CD4-positive, alpha-beta T cell treated with Interferon alpha-2 for 1 hour (primary cell): ENCODE measurements at places on chromosomes 2 and 18.

GRCh38 chr2:227163485-227163997, 464 bp downstream of the COL4A4 start:
- DNase-seq = no peak

GRCh38 chr18:24736662-24737330, 276.4 kb downstream of the HRH4 start:
- no peak for DNase-seq

GRCh38 chr18:48003426-48004349, 73.2 kb upstream of the SMAD2 start:
- no peak for DNase-seq

GRCh38 chr18:7206217-7206616, 24.7 kb upstream of the LRRC30 start:
- DNase-seq = no peak

DNA sequence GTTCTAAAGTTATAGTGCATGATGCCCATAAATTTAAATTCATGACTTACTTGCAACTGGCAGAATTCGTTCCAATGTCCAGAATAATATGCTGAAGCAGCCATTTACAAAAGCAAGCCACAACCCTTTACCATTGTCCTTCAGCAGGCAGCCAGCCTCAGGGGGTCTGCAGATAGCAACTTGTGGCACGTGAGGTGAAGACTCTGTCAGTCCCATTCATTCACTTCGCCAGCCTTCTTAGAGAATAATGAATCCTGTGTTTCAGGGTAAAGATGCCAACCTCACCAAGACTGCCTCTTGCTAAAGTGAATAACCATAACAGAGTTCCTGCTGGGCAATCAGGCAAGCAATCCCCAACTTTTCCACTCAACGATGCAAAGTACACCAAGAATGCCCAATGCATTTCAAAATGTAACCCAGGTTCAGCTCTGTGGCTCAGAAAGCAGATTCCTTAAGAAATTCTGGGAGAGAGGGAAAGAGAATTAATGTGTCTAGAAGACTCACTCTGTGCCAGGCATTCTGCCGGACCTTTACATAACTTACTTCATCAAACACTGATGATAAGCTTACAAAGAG, 315.4 kb downstream of the NCKAP5 start:
- no peak for DNase-seq

DNA sequence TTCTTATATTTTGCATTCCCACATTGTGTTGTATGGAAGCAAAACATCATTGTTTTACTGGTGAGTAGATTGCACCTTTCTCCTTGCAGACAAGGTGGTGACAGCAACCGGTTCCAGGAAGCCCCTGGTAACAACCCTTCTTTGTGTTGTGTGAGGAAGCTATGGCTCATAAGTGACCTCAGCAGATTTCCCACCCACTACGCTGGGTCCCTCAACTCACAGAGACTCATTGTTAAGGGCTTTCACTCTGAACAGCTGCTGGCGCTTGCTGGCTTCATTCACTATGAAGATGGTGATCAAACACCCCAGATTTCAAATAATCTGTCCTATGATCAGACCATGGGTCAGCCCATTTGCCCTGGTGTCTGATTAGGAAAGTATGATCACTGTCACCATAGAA, 53.4 kb downstream of the WIPF1 start:
- no peak for DNase-seq

GRCh38 chr2:239383036-239383758, 17.6 kb downstream of the HDAC4 start:
- no peak for DNase-seq

GRCh38 chr2:10004401-10004800, 38.9 kb upstream of the KLF11 start:
- no peak for DNase-seq

DNA sequence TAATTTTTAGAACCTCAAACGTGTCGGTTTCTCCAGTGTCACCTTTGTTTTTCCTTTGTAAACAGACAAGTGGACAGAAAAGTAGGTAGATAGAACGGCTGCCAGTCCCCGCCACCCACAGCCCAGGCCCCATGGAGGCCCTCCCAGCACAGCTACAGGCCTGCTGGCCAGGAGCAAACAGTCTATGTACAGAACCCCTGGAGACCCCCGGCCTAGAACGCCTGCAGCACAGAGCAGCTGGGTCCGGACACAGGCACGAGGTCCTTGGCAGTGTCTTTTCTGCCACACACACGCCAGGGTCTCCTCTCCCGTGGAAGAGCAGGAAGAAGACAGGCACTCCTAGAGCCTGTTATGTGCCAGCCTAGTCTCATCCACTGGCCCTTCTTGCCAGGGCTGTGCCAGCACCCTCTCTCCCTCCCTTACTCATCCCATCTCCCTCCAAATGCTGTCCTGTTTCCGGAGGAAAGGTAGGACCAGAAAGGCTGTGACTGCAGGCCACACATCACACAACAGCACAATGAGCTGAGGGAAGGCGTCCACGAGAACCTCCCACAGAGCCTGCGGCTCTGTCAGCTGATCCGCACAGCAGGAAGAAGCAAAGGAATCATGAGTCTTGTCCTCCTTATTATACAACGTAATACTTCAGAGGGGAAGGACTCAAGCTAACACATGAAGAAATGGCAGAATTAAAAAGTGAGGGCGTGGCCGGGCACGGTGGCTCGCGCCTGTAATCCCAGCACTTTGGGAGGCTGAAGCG, 7.7 kb downstream of the DTYMK start:
- no peak for DNase-seq

DNA sequence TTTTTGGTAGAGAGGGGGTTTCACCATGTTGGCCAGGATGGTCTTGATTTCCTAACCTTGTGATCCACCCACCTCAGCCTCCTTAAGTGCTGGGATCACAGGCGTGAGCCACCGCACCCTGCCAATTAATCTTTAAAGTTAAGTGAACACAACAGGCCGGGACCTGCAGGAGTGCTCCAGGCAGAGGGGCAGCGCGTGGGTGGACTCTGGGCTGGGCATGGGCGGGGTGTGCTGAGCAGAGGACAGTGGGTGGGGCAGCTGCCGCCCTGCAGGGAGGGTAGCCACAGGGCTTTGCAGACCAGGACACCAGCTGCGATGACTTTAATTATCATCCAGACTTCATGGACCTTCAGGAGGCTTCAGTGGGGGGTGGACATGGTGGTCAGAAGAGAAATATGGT, 8.8 kb upstream of the GPR148 start:
- DNase-seq = no peak

- DNase-seq = no peak
Measured at GRCh38 chr2:136013955-136014354, 28.5 kb upstream of the DARS1 start.

- no peak for DNase-seq
Measured at GRCh38 chr2:12066116-12066515, 319.7 kb downstream of the LPIN1 start.

- no peak for DNase-seq
Measured at GRCh38 chr2:144520756-144521487, 1.0 kb upstream of the ZEB2 start.

- DNase-seq = no peak
Measured at GRCh38 chr2:234577191-234577590, 80.3 kb upstream of the ARL4C start.

- DNase-seq = no peak
Measured at GRCh38 chr18:5103693-5104092, 93.4 kb downstream of the AKAIN1 start.

DNA sequence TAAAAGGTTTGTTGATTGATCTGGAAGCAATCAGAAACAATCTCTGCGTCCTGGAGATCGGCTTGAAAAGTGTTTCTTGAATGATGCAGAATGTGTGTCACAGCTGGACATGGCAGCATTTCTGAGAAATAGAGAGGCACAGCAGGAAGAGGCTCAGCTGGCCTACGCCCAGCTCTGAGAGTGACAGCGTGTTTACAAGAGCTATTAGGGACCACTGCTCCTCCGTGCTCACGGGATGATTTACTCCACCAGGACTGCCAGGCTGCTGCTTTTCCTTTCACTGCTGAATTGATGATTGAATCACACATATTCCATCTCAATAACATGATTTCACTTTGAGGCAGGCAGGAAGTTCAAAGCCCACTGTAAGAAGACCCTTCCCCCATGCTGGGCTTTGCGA, 62.8 kb downstream of the GALNT14 start:
- no peak for DNase-seq

GRCh38 chr18:11121443-11121849, 27.9 kb downstream of the PIEZO2 start:
- no peak for DNase-seq

GRCh38 chr2:71210292-71210691, 16.6 kb downstream of the PAIP2B start:
- no peak for DNase-seq

DNA sequence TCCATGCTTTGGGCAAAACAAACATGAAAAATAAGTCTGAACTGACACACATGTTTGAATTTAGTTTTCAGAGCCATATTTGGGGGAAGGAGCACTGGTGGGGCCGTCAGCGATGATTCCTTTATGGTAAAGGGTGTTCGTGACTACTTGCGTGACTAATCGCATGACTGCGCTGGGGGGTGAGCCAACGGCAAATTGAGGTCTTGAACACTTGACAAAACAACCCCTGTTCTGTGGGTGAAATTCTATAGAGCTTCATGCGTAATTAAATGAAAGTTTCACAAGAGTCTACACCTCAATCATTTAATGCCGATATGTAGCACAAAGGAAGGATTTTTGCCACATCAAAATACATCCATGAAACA, 127.5 kb upstream of the CYP1B1 start:
- no peak for DNase-seq

DNA sequence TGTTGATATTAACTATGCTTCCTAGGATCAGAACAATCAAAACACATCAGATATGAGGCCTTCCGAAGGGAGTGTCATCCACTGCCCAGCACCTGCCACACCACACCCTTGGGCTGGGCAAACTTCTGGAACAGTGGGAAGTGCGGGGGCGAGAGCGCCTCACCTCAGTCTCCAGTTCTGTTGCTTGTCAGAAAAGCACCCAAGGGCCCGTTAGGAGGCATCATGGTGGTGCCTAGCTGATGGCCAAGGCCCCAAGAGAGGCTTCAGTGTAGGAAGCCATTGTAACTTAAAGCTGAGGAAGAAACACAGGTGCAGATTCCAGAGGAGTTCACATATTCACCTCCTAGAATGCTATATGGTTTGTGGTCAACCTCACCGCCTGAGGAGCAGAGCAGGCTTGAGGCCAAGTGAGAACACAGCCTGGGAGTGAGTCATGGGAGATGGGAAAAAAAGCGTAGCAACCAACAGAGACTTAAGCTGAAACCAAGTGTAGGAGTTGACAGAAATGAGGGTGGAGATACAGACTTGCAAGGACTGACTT, 85.1 kb upstream of the ATL2 start:
- no peak for DNase-seq

DNA sequence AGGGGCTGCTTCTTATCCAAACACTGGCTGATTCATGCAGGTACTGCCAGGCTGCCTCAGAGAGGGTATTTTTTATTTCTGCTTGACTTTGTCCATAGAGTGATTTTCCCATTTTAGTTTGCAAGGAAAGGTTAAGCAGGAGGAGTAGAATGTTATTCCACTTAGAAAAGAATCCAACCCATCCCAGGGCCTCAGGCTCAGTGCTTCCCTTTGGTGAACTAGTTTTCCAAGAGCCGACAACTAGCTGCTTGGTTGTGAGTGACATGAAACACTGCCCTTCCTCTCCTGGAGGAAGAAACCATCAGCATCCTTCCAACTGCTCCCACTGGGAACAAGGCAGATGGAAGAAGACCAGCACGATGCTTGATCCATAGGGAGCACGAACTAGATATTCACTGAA, 58.5 kb downstream of the BCL2 start:
- DNase-seq = no peak

DNA sequence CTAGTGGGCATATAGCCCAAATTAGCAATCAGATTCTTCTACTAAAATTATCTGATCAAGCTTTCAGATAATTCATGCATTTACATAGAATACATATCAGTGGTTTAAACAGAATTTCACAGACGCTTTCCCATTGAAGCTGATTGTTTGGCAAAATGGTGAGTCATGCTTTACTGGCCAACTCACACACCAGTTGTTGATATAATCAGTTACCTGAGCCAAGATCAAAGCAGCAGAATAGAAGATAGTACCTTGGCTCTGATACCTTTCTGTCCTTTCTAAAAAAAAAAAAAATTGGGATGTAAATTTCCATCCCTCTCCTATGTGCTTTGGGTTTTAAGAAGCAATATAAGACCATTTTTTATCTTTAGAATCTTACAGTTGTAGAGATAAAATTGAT, 178.0 kb downstream of the MCFD2 start:
- no peak for DNase-seq

GRCh38 chr2:232980683-232981082, 32.4 kb downstream of the NGEF start:
- DNase-seq = no peak

- DNase-seq = no peak
Measured at GRCh38 chr2:43410055-43410604, 183.7 kb upstream of the ZFP36L2 start.

- no peak for DNase-seq
Measured at GRCh38 chr2:182897137-182897536, 30.7 kb upstream of the FRZB start.

GRCh38 chr2:176380341-176380740, 111.1 kb downstream of the MTX2 start:
- DNase-seq = no peak

GRCh38 chr2:126359494-126359893, 296.5 kb upstream of the GYPC start:
- DNase-seq = peak; percentile 20

DNA sequence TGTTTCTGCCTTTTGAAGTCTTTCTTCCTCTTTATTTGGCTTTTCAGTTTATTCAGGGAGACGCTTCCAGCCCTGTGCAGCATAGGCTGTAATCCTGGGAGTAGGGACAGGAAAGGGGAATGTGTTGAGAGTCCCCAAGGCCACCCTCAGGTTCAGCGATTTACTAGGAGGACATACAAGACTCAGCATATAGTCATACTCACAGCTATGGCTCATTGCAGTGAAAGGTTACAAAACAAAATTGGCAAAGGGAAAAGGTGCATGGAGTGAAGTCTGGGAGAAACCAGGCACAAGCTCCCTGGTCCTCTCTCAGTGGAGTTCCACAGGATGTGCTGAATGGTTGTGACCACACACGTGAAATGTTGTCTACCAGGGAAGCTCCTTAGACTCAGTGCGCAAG, 49.6 kb upstream of the ZNF638 start:
- DNase-seq = no peak

- no peak for DNase-seq
Measured at GRCh38 chr2:43010438-43011157, 215.8 kb downstream of the ZFP36L2 start.

DNA sequence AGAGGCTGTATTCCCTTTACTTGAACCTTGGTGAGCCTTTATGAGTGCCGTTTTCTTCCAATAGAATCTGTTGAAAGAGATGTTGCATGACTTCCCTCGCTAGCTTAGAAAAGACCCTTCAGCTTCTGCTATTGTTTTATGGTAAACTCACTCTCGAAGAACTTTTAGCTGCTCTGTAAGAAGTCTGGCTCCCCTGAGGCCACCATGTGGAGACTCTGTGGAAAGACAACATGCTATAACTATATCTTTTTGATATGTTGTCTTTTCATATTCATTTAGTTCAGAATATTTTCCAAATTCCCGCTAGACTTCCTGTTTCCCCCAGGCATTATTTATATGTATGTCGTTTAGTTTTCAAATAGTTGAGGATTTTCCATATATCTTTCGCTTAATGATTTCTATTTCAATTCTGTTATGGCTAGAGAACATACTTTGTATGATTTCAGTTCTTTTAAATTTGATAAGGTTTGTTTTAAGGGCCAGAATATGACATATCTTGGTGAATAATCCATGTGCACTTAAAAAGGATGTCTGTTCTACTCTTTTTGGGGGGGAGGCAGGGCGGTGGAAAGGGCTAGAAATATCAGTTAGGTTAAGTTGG, 64.1 kb downstream of the PTPN4 start:
- peak; percentile 20 for DNase-seq

GRCh38 chr2:105756435-105756834, 11.7 kb downstream of the NCK2 start:
- no peak for DNase-seq

GRCh38 chr18:10011061-10011460, 97.2 kb downstream of the VAPA start:
- no peak for DNase-seq
